ENCODE measurements at places on chromosomes 7 and 10. TPM values are rescaled to one million over a fixed set of nuclear protein-coding genes. Genes with fewer than 3 reads are reported as not detected.

ADAP1 gene
- total RNA-seq, result 61.1 TPM

LIPN gene
- not detected for total RNA-seq

DNA sequence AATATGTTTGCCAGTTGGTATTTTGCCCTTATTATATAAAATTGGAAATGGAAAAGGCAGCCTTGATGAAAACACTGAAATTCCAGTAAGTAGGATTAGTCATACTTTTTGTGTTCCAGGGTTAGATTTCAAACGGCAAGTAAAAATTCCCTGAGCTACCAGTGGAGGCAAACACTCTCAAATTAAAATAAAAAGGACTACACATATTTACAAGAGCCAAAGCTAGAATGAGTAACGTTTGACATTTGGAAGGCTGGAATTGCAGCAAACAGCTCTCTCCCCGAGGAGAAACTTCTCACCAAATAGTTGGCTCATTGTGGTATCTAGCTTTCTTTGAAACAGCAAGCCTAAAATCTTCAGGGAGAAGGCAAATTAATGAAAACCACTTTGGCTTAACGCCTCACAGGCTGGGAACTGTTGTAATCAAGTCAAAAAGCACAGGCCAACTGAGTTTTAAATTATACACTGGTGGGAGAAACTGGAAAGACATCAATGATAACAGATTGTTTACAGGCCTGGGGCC is 288.4 kb downstream of the SNX13 start:
- no peak overlapping the region for H3K4me3 ChIP-seq
- peaks cover 1% of the 10 kb centered on the region for H3K4me1 ChIP-seq
- no peak overlapping the region for H3K27ac ChIP-seq
- H3K36me3 ChIP-seq, result no peaks in the 10 kb centered on the region

DNA sequence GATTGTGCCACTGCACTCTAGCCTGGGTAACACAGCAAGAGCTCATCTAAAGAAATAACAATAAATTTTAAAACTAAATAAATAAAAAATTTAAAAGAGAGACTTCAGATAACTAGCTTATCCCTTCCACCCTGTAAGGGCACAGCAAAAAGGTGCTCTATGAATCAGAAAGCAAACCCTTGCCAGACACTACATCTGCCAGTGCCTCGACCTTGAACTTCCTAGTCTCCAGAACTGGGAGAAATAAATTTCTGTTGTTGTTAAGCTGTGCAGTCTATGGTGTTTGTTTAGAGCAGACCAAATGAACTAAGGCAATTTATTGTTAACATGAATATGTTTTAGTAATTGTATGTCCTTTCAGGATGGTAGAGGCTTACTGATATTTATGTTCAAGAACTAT is 174.9 kb upstream of the TRIM24 start:
- H3K27me3 ChIP-seq, result peaks cover 3% of the 10 kb centered on the region
- peaks cover 8% of the 10 kb centered on the region for H3K36me3 ChIP-seq
- no peak for DNase-seq
- H3K27ac ChIP-seq, result no peak overlapping the region
- no peak overlapping the region for H3K4me3 ChIP-seq

Data from glutamatergic neuron (in vitro differentiated cells).